NCI-H2171 treated with DMSO at 0.1 percent for 48 hours (cell line): ENCODE measurements at places on chromosomes 7 and 10.
A peak's percentile ranks its signal among the peaks of the same experiment; 100 is the strongest.

DNA sequence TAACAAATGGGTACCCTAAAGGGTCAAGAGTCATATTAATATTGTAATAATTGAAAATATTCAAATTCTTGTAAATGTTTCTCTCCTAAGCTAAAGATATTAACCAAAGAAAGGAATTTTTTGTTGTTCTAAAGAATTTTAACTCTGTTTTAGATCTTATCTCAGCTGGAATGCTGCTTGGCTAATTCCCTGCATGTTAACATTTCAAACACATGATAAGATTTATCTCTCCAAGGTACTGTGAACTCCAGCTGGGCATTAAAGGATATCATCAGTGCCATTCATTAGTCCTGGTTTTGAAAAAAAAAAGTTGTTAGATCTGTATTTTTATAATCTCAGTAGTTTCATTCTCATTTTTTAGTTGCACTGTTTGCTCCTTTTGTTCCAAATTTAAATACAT, 76.9 kb downstream of the MAPK8 start:
- DNase-seq = no peak

DNA sequence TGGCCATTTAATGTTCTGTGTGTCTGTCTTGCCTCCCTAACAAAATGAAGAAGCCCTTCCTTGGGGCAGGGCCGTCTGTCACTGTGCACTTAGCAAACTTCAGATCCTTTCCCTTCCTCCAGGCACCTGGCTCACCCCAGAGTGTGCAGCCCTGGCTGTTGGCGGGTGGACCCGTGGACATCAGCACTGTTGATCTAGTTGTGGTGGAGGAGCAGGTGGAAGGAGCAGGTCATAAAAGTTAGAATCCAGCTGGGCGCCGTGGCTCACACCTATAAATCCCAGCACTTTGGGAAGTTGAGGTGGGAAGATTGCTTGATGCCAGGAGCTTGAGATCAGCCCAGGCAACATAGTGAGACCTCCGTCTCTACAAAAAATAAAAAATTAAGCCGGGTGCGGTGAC, 12.7 kb downstream of the RAB19 start:
- no peak for DNase-seq

- no peak for DNase-seq
Observed at GRCh38 chr10:110817614-110818013, 54.1 kb upstream of the PDCD4 start.

DNA sequence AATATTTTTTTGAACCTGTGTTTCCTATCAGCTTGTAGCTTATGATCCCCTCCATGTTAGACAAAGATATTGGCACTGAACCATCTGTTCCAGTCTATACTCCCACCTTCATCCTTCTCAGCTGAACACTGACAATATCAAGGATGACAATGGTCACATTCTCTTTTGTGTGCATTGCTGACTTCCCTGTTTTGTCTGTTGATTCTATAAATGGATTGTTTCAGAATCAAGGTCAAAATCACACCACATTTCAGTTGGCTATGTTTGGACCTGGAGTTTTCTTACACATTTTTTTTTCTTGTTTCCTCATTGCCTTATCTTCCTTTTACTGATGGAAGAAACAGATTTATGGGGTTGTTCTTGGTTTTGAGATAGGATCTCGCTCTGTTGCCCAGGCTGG, 11.3 kb upstream of the SMURF1 start:
- no peak for DNase-seq

GRCh38 chr7:28536259-28536658, 123.9 kb downstream of the CREB5 start:
- DNase-seq = no peak

DNA sequence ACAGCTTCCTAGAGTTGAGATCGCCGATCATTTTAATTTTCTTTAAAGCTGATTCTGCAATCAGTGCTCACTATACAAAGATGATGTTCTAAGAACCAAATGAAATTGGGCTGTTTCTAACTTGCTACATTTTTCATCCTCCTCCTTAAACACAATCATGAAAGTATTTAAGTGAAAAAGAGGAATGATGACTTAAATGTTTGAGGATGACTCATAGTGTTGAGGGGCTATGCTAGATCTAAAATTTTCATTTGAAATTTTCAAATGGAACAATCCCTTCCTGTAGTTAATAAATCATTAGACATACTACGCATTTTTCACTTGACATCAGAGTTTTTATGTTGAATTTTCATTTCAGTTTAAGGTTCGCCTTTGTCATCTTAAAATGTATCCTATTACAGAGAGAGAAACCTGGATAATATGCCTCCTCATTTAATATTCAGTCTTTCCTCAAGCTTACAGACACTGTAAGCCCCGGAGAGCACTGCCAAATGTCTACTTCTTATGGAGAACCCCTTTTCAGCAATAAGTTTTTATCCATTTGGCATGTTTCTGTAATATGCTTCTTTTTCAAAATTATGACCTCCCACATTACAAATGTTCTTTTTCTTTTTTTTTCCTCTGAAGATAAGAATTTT, 499.6 kb downstream of the MAGI2 start:
- DNase-seq = no peak

- DNase-seq = peak; percentile 60
Observed at GRCh38 chr10:119650692-119651513, at the start of gene BAG3. TSS of gene BAG3 (plus strand) at chr10:119651380. CDS start at chr10:119651676, 296 bp downstream.

- DNase-seq = no peak
Observed at GRCh38 chr7:77266291-77266794, 66.7 kb upstream of the FGL2 start.

GRCh38 chr7:71857338-71857737, 554.8 kb downstream of the CALN1 start:
- DNase-seq = no peak

DNA sequence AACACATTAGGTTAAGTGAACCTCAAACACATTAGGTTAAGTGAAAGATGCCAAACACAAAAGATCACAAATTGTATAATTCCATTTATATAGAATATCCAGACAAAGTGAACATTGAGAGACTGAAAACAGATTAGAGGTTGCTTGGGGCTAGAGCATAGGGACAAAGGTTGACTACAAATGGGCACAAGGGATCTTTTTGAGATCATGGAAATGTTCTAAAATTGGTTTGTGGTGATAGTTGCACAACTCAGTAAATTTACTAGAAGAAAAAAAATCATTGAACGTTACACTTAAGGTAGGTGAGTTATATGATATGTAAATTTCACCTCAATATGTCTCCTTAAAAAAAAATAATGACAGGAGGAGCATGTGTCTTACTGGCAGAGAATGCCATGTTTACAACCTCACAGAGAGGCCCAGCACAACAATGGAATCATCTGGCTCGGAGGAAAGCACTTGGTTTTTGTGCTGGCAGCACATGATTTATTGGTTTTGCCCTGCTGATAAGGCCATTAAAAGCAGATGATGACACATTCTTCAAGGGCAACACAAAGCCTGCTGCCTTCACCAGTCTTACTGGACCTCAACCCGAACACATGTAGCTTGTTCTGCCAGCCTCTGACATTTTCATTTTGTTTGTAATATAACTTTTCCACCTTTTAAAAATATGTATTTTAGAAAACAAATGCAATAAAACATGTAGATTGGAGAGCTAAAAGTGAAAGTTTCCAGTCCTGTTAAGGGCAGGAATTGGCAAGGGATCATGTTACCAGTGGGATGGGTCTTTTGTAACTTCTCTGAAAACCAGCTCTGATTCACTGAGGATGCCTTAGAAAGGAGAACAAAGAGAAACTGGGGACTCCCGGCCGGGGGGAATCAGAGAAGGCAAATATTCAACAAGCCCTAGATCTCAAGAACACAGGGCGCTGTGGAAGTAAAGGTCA, 11.9 kb upstream of the LMOD2 start:
- peak; percentile 72 for DNase-seq
